Fibroblast of skin of right biceps (primary cell): ENCODE measurements at places on chromosomes 1 and 21.

GRCh38 chr1:243885806-243886205 lies 35.8 kb upstream of the AKT3 start:
- DNase-seq, result no peak

- DNase-seq, result no peak
These were observed 55.6 kb upstream of the FMOD start for GRCh38 chr1:203406446-203407045.

DNA sequence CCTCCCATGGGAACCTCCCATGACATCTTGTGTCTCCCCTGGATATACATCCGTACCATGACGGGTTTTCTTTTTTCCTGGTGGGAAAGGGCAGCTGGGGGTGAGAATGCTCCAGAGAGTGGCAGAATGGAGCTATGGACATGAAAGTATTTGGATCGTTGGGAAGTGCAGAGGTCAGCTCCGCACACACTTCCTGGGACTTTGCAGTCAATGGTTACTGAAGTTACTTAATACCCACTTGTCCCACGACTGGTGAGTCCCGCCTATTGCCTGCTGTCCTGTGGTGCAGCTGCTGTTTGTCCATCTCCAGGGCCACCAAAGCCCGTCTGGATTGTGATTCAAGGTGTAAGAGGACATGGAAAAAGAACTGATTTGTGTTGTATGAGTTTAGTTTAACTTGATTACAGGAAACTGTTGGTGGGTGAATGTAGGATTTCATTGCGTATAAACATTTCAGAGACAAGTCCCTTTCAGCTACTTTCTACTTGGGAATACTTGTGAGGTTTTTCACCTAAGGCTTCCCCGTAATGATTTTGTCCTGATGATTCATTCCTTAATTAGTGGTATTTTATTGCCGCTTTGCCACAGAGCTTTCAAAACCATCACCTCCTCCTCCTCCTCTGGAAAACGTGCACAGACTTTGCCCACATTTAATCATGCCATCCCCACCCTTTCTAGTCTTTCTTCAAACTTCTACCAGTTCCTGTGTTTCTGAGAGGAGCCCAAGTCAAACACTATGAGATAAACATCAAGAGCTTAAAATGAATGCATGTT lies 308.8 kb downstream of the KIF26B start:
- no peak for DNase-seq

DNA sequence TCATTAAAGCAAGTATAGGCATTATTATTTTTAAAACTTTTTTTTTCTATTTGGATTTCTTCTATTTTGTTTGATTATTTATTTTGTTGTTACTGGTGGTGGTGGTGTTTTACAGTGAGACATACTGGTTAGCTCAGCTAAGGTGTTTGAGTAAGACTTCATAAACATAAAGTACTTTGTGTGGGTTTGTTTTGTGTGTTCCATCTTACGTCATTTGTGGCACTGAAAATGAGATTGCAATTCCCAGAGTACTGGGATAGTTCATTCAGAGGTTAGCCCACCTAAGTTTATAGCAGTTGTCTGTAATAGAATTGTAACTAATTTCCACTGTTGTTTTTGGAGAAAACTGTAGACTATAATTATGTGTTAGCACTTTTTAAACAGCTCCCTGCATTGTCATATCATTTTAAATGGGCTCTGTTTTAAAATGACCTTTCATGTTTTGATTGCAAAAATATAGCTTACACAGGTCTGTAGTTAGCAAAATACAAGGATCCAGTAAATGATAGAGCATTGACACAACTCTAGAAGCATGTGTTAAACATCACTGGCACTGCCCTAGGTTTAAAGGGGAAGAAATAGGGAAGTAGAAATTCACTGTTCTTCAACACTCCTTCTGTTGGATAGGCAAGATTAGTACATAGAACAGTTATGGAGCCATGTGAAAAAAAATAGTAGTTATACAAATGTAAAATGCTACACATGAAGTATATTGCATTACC lies 171.7 kb downstream of the NFIA start:
- DNase-seq, result no peak

- peak; percentile 24 for DNase-seq
These were observed 1.7 kb downstream of the ODF2L start for GRCh38 chr1:86394416-86394815.

- DNase-seq, result no peak
These were observed 68.4 kb upstream of the TLR5 start for GRCh38 chr1:223211323-223211985.

DNA sequence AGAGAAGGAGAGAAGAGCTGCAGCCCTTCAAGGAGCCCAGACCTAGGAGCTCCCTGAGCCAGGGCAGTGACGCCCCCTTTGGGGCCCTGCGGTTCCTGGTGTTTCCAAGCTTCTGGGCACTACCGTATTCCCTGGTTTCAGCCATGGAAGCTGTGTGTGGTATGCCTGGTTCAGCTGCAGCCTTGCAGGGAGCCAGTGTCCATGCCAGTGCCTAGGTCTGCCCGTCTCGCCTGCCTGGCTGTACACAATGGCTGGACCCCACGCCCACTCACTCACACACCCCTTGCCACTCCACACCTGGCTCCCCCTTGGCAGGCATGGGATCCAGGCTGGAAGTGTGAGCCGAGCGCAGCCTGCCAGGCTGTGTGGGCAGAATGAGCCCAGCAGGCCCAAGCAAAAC lies 87.7 kb downstream of the ADARB1 start:
- no peak for DNase-seq

- DNase-seq, result peak; percentile 58
These were observed 164.6 kb downstream of the CYYR1 start for GRCh38 chr21:26408511-26408910.

DNA sequence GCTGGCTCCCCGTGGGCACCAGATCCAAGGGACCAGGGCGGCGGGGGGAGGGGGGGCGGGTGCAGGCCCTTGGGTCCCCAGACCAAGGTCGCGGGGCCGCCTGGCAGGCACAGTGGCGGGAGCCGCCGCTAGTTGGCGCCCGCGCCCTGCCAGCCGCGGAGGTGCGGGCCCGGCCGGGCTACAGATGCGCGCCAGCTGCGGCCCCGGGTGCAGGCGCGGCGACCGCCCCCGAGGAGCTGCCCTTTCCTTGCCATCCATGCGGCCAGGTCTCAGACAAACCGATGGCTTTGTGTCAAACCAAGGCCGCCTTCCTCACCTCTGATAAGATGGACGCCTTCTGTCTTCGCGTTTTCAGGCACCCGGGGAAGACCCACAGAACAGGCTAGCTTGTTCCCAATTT lies 2.2 kb upstream of the RUNX3 start:
- DNase-seq, result no peak

GRCh38 chr1:67939186-67939743 lies 106.0 kb upstream of the GNG12 start:
- no peak for DNase-seq

- DNase-seq, result no peak
These were observed 83.1 kb upstream of the LYPLAL1 start for GRCh38 chr1:219090607-219091006.

DNA sequence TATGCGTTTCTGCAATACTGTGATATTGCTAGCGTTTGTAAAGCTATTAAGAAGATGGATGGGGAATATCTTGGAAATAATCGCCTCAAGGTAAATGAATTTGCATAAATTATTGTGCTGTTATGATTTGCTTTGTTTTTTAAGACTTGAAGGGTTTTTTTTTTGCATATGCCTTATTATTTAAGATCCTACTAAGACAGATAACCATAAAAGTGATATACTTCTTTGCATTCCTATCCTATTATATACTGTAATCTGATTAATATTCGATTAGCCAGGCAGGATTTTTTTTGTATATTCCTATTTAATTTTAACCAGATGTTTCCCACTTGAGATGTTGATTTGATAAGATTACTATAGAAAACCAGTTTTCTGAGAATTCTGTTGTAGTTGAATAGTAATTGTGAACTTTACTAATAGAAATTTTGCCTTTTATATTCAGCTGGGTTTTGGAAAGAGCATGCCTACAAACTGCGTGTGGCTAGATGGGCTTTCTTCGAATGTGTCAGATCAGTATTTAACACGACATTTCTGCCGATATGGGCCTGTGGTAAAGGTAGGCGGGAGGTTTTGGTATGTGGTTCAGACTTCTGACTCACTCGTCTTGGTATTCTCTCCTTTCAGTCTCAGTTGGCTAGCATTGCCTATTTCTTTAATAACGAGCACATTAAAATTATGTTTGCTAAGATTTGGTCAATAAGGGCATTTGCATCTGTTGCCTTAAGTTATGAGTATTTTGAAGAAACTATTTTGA lies 56.8 kb downstream of the ZBTB17 start:
- DNase-seq, result peak; percentile 87

- DNase-seq, result no peak
These were observed 5.0 kb upstream of the TRABD2B start for GRCh38 chr1:48002142-48002541.

DNA sequence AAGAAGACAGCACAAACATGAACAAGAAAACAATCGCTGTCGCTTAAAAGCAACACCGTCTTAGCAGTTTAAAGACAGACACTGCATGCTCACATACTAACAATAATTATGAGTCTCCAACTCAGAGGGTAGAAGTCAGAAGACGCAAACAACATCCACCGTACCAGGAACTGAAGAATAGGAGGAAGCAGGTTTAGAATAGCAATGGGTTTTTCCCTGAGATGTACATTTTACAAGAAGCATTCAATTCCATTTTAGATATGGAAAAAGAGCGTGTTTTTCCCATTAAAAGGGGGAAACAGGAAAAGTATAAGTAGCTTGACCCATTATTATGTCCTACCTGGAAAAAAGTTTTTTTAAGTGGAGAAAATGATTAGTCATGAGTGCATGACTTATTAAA lies 34.5 kb upstream of the KCNE1 start:
- no peak for DNase-seq

GRCh38 chr21:36125512-36126207 lies 9.2 kb upstream of the CBR3 start:
- DNase-seq, result peak; percentile 48

- DNase-seq, result peak; percentile 10
These were observed 27.5 kb upstream of the KDM4A start for GRCh38 chr1:43622471-43622870.

GRCh38 chr1:66336641-66336990 lies 197.3 kb upstream of the SGIP1 start:
- no peak for DNase-seq

DNA sequence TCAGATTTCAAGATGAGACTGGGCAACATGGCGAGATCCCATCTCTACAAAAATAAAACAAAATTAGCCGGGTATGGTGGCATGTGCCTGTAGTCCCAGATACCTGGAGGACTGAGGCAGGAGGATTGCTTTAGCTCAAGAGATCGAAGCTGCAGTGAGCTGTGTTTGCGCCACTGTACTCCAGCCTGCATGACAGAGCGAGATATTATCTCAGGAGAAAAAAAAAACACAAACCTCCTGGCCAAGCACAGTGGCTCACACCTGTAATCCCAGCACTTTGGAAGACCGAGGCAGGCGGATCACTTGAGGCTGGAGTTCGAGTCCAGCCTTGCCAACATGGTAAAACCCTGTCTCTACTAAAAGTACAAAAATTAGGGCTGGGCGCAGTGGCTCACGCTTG lies 42.8 kb downstream of the XKR8 start:
- DNase-seq, result no peak

DNA sequence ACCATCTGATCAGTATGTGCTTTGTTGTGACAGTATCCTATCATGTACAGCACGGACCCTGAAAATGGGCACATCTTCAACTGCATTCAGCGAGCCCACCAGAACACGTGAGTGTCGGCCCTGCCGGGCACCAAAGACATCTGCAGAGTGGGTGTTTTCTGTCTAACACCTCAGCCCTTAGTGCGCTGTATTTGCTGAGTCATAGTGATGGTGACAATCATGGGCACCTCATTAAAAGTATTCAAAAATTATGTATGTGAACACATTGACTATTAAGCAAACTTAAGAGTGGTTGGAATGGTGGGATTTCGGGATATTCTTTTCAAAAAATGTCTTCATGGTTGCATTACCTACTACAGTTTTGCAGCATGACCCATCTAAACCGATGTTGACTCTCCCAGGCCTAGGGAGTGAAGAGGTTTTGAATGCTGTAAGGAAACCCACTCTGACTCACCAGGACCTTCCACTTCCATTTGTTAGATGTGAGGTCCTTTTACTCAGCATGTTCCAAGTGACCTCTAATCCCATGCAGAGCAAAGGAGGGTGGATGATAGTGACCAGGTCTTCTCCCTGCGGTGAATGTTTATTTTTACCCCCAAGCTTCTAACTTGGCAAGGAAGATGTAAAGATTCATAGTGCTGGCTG lies 20.1 kb downstream of the MGST3 start:
- no peak for DNase-seq

- peak; percentile 37 for DNase-seq
These were observed 45.0 kb upstream of the KIRREL1 start for GRCh38 chr1:157948312-157949073.

GRCh38 chr1:206461602-206462455 lies 8.4 kb upstream of the IKBKE start:
- DNase-seq, result peak; percentile 68

DNA sequence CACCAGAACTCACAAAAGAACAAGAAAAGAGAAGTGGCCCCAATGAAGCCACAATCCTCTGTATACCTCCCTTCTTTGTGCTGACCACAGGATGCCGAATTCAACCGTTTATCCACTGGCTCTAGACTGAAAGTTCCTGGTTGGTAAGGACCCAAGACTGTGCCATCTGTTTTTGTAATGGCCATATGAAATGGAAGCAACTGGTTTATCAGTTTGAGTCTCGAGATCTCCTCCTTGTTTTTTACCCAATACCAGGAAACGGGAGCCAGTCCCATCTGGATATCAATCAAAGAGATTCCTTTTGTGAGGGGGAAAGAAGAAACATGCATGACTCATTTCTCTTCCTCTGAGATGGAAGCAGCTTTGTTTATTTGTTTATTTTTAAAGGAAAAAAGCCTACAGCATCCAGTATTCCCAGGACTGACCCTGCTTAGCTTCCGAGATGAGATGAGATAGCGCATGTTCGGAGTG lies 32.4 kb upstream of the ZNF124 start:
- DNase-seq, result no peak
